ENCODE measurements at places on chromosomes 1 and 21.

DNA sequence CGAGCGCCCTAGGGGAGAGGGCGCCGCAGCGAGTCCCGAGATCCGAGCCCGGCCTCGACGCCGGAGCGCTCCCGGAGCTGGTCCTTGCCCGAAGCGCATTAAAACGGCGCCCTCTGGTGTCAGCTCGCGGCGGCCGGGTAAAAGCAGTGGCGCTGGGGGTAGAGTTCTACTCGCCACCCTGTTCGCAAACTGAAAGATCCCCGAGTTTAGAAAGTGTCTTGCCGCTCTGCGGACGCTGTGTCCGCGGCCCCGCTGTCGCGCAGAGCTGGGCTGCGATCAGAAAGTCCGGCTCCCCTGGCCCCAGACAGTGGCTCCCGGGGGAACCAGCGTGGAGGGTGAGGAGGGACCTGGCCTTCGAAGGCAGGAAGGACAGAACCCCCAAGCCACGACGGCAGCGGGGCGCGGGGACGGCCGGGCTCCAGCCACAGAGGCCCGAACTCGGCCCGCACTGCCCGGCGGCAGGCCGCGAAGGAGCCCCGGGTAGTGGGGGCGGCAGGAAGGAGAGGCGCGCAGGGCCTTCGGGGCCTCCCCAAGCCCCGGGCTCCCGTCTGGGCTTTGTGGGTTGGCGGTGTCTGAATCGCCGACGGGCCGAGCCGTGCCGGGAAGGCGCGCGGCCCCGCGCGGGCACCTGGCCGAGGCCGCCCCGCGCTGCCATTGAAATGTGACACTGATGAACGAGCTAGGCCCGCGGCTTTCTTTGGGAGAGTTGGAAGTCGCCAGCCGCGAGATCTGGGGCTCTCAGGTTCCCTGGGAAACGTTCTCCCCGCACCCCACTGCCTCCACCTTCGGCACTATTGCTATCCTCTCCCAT lies 39.1 kb upstream of the NFIA start:
- DNase-seq: no peak

DNA sequence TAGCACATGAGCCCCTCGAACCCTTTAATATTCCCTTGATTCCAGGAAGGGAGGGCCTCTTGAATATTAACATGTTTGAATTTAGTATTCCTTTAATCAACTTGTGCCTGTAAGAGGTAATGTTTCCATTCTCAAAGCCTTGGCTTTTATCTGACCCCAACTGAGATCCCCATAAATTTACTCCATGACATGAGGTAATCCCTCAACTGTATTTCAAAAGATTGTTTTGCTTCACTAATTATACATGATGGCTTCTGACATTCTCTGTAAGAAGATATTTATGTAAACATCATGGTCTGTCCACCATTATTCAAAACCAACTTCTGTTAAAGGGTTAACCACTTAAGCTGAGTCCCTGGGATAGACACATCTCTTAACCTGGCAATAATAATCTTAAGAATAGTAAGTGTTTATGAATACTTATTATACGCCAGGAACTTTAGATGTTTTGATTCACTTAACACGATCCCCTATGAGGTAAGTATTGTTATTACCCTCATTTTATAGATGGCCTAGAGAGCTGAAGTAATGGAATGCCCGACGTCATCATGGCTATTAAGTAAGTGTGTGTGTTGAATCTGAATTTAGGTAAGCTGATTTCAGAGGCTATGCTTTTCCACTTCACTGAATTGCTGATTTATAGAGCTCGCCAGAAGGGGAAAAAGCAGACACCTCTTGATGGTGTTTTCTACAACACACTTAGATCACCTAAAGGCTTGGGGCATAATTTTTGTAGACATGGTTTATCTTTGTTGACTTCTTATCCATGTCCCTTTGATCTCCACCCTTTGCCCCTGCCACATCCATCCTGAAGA lies 11.1 kb downstream of the KRTAP19-1 start:
- no peak for DNase-seq

DNA sequence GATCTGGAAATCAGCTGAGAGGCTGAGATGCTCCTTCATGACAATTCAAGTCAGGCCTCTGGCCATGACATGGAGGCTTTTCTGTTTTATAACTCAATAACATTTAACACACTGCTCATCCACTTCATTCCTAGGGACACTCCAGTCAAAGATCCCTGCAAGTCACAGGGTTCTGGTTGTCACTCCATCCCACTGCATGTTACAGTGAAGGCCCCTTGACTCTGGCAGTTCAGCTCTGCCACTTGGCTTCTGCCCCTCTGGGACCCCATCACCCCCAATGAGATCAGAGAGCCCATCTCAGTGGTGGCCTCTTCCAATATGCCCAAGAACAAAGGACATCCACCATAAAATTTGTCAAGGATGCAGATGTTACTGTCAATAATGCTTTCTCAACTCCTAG lies 10.0 kb upstream of the FAM110D start:
- no peak for DNase-seq

- no peak for DNase-seq
These were observed 60.7 kb downstream of the LRRC8D start for GRCh38 chr1:89881415-89882058.

GRCh38 chr1:46797696-46798470 lies 963 bp upstream of the CYP4B1 start:
- DNase-seq: no peak

Data from epithelial cell of proximal tubule (primary cell).